ENCODE measurements at places on chromosomes 2 and 18.

DNA sequence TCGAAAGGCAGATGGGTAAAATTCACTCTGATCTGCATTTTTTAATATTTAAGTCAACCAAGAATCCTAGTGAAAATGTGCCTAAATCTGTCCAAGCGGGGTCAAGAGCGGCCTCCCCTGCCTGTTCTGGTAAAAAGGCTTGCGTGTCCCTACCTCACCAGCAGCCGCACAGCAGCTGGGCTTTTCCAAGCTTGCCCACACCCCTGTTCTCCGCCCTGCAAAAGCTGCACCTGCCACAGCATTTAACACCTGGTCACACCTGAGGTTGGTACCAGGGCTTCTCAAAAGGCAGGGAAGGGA is 25.8 kb upstream of the TMEM182 start:
- no peak for DNase-seq

DNA sequence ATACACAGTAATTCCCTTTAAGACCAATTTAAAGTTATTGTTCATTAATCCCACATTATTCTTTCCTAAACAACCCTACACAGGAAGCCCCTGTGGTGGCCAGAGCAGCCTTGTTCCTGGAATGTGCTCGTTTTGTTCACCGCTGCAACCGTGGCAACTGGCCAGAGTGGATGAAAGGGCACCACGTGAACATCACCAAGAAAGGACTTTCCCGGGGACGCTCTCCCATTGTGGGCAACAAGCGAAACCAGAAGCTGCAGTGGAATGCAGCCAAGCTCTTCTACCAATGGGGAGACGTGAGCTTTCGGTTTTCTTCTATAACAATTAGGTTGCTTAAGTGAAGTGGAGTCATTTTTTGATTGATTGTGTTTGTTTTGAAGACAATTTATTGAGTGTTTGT is 101.0 kb downstream of the UNC80 start:
- DNase-seq, result no peak

DNA sequence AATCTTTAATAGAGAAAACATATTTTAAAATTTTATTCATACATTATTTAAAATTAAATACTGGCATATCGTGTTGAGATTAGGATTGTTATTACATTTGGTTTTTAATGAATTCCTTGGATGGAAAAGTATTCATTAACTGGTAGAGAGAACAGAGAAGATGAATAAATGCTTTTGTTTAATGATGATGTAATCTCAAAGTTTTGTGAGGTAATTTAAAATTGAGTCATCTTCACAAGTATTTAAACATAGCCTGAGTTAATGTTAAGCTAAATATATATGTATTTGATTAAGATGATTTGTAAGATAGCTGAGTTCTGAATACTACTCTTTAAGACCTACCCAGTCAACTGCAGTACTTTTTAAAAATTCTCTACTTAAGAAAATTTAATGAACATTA is 713.4 kb upstream of the VRK2 start:
- DNase-seq, result no peak

DNA sequence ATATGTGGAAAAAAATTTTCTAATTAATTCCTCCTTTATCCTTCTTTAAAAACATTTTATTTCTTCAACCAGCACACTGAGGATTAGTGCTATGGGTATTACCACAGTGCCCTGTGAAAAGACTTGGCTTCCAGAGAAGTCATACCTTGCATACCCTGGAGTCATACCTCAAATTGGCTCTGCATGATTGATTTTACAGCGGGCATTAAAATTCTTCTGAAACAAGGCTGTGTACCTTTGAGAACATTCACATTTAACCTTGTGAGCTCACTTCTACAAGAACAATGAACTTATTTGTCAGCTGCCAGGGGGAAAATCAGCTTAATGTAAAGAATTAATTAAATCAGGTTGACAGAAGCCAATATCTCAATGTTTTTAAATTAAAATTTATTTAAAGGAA is 44.6 kb downstream of the SLC35F5 start:
- DNase-seq, result no peak

- no peak for DNase-seq
These were observed 12.7 kb upstream of the SMARCAL1 start for GRCh38 chr2:216399621-216400020.

Data from activated CD4-positive, alpha-beta T cell treated with anti-CD3 and anti-CD28 coated beads, Interleukin-2, amount 50 U/mL, for 48 hours (primary cell).